Upper lobe of left lung (tissue), 6 donors: ENCODE measurements at places on chromosomes 3 and 15. TPM values are rescaled to one million over a fixed set of nuclear protein-coding genes. Genes with fewer than 3 reads are reported as not detected.
A peak's percentile ranks its signal among the peaks of the same experiment; 100 is the strongest.

The CYP1A2 gene
- total RNA-seq: not detected

The SH2D7 gene
- not detected for total RNA-seq

The PP2D1 gene
- total RNA-seq: not detected

The CHRNA3 gene
- 0.34 TPM for total RNA-seq

The SLC12A1 gene
- total RNA-seq: not detected

The GOLGA6L7 gene
- total RNA-seq: not detected

The CAND2 gene
- total RNA-seq: 7.3 TPM

- DNase-seq: peak; percentile 10
These were observed 25.1 kb downstream of the NBEAL2 start for GRCh38 chr3:47004369-47005211.

GRCh38 chr3:157672061-157672460 is 168.8 kb upstream of the VEPH1 start:
- DNase-seq: no peak

GRCh38 chr3:69164296-69164695 is 41.9 kb upstream of the LMOD3 start:
- DNase-seq: no peak

DNA sequence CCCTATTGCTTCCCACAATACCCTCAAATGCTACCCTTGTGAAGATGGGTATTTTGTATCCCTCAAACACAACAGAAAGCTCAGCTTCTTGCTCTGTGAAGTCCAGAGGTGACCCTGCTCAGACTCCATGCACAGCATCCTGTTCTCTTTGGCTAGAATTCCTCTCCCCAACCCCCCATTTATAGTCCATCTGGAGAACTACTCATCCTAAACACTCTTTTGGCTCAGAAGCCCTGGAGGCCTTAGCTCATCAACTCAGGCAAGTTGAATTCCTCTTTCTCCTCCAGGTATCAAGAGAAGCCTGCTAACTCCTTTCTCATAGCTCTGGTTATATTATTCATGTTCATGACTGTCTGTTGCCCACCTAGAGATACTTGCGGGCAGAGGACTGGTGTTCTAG is 18.3 kb upstream of the GASK1A start:
- no peak for DNase-seq

DNA sequence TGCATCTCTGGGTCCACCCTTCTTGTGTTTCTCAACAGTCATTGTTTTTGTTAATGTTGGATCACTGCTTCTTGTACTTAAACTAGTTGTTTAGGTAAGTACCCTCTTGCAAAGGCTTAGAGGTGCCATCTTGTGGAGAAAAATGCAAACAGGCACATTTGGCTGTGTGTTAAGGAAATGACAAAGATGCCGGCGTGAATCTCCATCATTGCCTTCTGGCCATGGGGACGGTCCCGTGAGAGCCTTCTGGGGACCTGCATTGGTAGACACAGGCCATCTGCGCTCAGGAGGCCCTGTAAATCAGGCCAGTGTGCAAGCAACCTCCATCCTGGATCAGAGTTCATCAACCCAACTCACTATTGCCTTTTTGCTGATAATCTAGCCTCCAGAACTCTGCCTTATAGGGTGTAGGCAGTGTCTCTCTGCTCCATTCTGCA is 158.6 kb upstream of the NR2E3 start:
- DNase-seq: no peak

GRCh38 chr3:142498397-142499180 is 50.8 kb upstream of the XRN1 start:
- DNase-seq: no peak

GRCh38 chr3:98823791-98824190 is 60.7 kb downstream of the ST3GAL6 start:
- no peak for DNase-seq

DNA sequence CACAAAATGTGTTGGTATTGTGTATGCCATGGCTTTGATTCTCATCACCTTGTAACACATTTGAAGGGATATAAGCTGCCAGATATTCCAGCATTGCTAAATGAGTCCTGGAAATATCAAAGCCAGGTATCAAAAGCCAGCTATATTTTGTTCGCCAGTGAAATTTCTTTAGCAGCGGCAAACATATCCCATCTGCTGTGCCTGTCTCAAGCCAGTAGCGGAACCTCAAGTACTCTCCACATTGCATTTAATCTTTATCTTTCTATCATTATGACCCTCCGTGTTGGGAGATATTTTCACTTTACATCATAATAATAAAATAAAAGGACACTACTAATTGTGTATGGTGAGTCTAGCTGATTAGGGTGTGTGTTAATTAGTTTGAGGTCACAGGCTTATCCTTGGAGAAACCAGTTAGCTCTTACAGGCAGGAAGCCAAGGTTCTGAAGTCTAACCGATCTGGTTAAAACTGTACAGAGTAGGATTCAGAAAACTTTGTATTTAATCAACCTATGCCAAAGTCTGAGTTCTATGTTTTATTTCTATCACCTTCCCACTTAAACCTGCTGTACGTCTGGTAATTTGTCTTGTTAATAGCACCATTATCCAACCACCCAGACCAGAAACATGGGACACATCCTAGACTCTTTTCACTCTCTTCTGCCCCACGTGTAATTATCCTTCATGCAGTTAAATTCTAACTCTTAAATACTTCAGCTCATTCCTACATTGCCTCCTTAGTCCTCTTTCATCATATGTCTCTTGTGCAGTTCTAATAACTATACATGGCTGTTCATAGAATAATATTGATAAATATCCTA is 14.5 kb downstream of the TIPARP start:
- DNase-seq: no peak

DNA sequence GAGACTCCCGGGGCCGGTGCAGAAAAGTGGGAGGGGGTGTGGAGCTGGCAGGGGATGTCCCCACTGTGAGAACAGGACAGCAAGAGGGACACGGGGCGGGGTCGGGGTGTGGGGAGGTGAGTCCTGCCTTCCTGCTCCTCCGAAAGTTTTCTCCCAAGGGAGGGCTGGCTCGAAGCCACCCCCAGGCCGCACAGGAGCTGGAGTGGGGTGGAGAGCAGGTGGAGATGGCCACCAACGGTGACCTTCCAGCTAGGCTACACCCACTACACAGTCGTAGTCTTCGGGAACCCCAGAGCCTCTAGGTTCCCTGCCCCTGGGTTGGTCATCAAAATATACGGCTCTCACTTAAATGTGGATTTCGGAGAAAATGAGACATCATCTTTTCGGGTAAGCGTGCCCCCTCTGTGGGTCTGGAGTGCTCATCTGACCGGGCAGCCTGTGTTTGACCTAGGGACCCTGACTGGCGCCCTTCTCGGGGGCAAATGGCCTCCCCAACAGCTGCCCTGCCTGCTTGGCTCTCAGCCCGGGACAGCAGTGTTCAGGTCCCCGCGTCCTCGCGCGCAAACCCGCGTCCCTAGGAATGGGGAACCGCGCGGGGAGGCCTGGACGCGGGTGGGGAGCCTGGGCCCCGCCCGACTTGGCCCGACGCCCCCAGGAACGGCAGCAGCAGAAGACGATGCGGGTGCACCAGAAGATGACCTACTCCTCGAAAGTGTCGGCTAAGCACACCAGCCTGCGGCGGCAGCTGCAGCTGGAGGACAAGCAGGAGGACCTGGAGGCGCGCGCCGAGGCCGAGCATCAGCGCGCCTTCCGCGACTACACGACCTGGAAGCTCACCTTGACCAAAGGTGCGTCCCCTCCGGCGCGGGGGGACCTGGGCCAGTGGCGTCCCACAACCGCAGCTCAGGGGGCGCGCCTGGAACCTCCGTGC is 21.2 kb downstream of the CFAP100 start:
- peak; percentile 80 for DNase-seq

DNA sequence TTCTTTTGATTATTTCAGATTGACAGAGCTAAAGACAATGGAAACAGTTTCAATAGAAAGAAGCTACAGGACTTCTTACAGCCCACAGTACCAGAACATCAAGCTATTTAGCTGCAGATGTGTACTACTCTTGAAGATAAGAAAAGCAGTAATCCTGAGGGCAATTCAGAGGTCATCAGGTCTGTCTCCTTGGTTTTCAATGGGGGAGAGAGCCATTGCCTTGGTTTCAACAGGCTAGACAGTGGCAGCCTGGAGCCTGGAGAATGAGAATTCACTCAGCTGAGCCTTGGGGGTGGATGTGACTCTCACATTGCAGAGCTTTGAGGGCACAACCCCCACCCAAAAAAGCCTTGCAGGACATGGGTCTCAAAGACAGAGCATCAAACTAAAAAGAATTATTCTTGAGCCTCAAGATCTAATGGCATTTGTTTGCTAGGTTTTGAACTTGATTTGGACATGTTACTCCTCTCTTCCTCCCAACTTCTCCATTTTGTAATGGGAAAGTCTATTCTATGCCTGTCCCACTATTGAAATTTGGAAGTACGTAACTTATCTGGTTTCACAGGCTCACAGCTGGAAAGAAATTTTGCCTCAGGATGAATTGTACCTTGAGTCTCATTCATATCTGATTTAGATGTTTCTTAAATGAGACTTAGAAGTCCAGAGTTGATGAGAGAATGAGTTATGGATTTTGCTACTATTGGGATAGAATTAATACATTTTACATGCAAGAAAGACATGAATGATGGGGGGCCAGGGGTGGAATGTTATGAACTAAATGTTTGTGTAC is 36.9 kb downstream of the PLSCR1 start:
- DNase-seq: no peak

DNA sequence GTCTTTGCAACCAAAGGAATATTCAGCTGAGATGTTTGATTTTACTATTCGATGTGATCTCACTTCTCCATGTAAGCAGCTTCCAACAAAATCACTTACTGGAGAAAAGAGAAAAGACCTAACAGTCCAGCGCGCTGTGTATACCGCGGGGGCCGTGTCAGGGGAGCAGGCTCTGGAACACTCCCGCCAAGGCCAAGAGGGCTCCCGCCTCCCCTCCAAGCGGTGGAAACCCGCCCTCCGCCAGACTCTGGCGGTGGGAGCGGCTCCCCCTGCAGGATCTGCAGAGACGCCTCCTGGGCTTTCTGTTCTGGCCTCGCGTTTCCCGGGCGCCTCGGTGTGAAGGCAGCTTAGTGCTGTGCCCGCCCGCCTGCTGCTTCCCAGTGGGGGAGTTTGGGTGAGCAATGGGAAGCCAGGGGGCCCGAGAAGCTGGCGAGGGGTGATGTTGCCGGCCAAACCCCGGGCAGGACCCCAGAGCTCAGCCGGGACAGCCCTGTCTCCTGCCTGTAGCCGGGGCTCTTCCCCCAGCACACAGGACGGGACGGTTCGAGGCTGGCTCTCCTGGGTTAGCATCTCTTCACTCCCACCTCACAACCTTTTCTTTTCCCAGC is 36.3 kb downstream of the CHST14 start:
- DNase-seq: peak; percentile 78

DNA sequence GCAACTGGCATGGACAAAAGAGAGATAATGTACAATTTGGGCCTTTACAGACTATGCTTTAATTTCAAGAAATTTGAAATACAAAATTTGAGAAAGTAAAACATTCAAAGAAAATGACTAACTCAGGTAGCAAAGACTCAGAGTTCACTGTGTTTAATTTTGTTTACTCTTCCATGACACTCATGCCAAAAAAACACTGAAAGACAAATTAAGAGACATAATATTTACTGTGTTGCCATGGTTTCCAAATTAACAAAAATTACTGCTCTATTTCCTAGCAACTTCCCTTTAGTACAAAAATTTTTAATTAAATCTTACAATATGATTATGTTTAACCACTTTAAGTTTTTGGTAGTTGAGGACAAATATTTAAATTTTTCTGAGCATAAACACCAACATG is 29.6 kb downstream of the LRRFIP2 start:
- DNase-seq: no peak
